ENCODE measurements at places on chromosomes 16 and 17.

DNA sequence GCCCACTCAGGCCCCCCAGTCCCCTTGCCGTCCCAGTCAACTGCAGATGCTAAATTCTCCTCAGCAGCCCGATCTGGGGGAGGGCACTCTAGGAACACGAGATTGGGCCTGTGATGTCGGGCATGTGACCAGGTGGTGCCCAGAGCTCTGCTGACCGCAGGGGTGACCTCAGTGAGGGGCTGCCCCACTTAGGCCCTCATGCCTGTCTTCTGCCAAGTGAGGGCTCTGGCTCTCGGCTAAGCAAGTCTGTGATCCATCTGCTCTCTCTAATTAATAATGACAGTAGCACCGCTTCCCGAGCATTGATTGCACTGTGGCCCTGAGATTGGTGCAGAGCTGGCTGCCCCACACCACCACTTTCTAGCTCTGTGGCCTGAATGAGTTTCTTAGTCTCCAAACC is 138.8 kb downstream of the MRM1 start:
- DNase-seq = no peak

DNA sequence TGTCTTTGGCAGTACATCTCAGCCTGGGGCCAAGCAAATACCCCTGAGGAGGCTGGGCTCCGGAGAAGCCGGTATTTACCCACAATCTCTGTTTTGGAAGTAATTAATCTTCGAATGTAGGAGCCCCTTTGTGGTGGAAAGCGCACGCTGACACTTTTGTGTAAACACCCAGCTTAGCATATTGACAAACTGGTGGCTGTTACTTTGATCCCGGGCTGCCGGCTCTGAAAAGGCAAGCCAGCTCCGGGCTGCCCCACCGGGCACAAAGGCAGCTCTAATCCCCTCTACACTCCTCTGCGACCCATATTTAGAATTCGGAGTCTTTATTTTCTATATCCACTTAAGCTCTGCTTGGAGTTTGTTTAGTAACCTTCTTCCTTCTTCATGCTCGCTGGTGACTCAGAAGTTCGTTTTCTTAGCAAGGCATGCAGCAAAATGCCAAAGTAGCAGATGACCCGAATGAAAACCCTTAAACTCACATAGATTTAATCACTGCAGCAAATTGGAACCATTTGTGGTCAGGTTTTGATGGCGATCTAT is 144.0 kb upstream of the IRX3 start:
- no peak for DNase-seq

GRCh38 chr17:38815576-38816193 is 9.4 kb downstream of the CWC25 start:
- no peak for DNase-seq

GRCh38 chr17:1870592-1870991 is 40.8 kb downstream of the RPA1 start:
- DNase-seq = no peak

Data from cortex of kidney (tissue), 1 donor.